A549 treated with Hydrocortisone at 1 μM for 4 hours (cell line): ENCODE measurements at places on chromosomes 2 and 18. TPM values are rescaled to one million over a fixed set of nuclear protein-coding genes. Genes with fewer than 3 reads are reported as not detected.

RSAD2 gene
- total RNA-seq, result 0.15 to 0.32 TPM (median 0.25 TPM) in 5 replicates

ABHD1 gene
- total RNA-seq, result 0.82 to 2.0 TPM (median 1.4 TPM) in 5 replicates

SIX2 gene
- 1.5 to 2.1 TPM (median 1.6 TPM) in 5 replicates for total RNA-seq

CHRNG gene
- not detected in 5 replicates for total RNA-seq

HOXD9 gene
- 0.58 to 1.7 TPM (median 1.1 TPM) in 5 replicates for total RNA-seq

SMCHD1 gene
- total RNA-seq, result 12.1 to 23.9 TPM (median 13.6 TPM) in 5 replicates

SLC11A1 gene
- 0.08 to 0.29 TPM (median 0.23 TPM) in 5 replicates for total RNA-seq

SOS1 gene
- 12.1 to 18.3 TPM (median 15.1 TPM) in 5 replicates for total RNA-seq

IFT172 gene
- 7.0 to 9.7 TPM (median 8.2 TPM) in 5 replicates for total RNA-seq

VWA3B gene
- 0.15 to 0.29 TPM (median 0.26 TPM) in 3 of 5 replicates, not detected in the others for total RNA-seq

CHST10 gene
- 13.9 to 16.3 TPM (median 14.2 TPM) in 5 replicates for total RNA-seq

EIF2B4 gene
- 54.9 to 59.4 TPM (median 55.5 TPM) in 5 replicates for total RNA-seq

BOLL gene
- total RNA-seq, result not detected in 5 replicates

CFAP53 gene
- total RNA-seq, result 0.10 to 0.38 TPM (median 0.30 TPM) in 5 replicates
